ENCODE measurements at places on chromosomes 1 and 21. TPM values are rescaled to one million over a fixed set of nuclear protein-coding genes. Genes with fewer than 3 reads are reported as not detected.

GRCh38 chr1:86110451-86111129 is 46.0 kb downstream of the COL24A1 start:
- DNase-seq: no peak

DNA sequence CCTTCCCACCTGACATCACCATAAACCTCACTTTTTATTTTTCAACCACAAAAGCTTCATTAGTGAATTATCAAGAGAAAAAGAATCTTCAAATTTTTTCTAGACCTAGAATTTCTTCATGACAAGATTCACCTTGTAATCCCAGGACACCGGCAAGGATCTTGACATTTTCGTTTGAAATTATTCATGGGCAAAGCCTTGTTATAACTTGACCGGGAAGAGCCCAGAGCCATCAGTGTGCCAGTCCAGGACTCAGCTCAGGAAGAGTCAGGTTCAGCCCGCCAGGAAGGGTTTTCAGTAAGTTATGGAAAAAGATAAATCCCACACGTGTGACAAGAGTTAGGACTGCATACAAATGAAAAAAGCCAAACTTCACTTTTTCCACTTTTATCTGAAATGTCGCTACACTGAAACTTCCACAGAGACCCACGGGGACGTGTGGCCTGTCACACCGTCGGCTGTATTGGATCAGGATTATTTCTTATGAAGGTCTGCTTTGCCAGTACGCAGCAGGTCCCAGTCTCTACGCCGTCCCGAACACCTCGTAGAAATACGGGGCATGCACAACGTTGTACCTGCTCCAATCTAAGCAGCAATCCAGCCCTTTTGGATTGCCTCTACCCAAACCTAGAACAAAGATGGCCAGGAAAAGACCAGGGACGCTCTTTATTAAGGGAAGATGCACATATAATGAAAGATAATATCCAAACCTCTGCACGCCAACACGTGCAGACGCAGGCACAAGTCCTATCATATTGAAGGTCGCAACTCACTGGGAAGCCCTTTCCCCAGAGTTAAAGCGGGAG is 916 bp downstream of the F3 start:
- peak; percentile 50 for DNase-seq

DNA sequence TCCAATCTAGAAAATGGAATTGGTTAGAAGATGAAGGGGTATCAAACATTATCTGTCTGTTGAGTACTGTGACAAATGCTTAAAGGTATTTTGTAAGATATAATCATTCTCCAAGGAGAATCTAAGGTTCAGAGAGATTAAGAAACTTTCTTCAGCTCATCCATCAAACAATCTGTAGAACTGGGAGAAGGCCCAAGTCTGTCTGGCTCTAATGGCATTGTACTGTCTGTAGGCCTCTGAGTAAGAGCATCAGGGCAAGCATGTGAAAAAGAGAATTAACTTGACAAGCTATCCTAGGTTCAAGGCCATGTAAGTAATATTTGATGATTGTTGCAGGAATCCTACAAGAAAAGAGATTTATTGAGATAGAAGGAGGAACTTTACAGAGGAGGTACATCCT is 5.3 kb upstream of the FGGY start:
- DNase-seq: no peak

GRCh38 chr1:164753521-164754077 is 194.6 kb downstream of the PBX1 start:
- no peak for DNase-seq

The IQGAP3 gene
- 36.4 TPM for total RNA-seq

The ACKR1 gene
- 47.6 TPM for total RNA-seq

The HTR6 gene
- total RNA-seq: not detected

The IL12RB2 gene
- total RNA-seq: not detected

The MROH7 gene
- total RNA-seq: not detected

- DNase-seq: no peak
Observed at GRCh38 chr1:150003801-150004200, 6.7 kb downstream of the OTUD7B start.

The CGN gene
- total RNA-seq: 0.32 TPM

The MTARC1 gene
- 0.96 TPM for total RNA-seq

DNA sequence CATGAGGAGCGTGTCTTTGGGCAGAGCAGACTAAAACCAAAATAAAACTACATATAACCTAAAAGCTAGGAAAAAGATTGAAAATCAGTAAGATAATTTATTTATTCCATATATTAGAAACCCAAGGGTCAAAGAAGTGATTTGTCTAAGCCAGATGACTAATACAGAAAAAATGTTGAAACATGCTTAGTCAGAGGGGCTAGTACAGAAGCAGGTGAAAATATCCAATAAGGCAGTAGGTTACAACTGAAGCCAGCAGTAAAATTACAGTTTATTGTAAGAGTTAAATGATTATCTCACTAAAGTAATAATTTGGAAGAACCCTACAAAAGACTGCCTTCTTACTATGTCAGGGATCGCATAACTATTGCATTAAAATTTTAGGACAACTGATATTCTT is 1190.9 kb upstream of the PRMT6 start:
- DNase-seq: peak; percentile 58

DNA sequence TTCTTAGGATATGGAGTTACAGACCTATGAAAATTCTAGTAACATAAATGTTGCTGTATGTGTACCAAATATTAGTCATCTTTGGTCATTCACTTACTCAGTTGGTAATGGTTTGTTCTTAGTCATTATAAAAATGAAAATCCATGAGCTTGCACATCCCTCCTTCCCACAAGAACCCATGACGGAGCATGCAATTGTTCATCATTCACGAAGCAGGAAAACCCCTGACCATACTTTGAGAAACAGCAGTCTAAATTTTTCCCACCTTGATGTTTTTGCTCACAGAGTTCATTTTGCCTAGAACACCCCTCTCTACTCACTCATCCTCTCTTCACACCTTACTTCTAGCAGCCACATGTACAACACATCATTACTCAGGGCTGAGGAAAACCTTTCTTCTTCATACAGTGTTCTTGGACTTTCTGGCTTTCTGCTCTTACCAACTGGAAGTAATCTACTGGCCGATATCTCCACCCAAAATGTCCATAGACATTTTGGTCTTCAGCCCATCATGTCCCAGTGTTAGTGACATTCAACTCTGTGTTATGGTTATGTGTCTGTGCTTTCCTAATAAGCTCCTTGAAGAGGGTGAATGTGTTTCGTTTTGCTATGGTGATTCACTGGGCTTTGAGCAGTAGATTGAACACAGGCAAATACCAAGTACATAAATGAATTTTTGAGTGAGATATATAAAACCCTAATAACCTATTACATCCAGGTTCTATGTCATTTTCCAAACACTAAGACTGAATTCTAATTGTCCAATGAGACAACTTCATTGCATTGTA is 189.9 kb downstream of the ZC3H11B start:
- peak; percentile 22 for DNase-seq

DNA sequence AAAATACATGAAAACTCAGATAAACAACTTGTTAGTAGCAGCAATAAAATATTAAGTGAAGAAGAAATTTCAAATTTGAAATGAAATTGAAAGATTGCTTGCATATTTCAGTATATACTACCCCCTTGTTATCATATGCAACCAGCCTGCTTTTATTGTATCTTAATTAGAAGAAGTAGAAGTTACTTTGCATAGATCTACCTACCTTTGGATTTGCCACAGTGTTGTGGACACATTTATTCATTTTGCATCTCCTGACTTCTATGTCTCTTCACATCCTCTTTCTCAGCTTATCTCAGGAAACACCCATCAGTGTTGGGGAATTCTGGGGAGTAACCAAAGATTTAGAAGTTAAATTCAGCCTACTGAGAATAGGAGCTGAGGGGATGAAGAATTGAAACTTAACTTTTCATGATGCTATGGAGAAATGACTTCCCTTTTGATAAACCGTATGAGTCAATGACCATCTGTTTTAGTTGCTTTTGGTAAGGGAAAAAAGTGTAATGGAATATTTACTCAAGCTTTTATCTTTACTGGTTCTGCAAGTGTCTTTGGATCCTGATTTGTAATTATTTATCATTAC is 96.9 kb downstream of the RGL1 start:
- no peak for DNase-seq
